ENCODE measurements at places on chromosomes 3 and 15.

- no peak for DNase-seq
Observed at GRCh38 chr15:85475317-85475701, 94.9 kb downstream of the AKAP13 start.

- no peak for DNase-seq
Observed at GRCh38 chr3:179956416-179956830, 80.3 kb downstream of the PEX5L start.

- DNase-seq = no peak
Observed at GRCh38 chr15:41661518-41662225, 1.5 kb downstream of the MGA start.

DNA sequence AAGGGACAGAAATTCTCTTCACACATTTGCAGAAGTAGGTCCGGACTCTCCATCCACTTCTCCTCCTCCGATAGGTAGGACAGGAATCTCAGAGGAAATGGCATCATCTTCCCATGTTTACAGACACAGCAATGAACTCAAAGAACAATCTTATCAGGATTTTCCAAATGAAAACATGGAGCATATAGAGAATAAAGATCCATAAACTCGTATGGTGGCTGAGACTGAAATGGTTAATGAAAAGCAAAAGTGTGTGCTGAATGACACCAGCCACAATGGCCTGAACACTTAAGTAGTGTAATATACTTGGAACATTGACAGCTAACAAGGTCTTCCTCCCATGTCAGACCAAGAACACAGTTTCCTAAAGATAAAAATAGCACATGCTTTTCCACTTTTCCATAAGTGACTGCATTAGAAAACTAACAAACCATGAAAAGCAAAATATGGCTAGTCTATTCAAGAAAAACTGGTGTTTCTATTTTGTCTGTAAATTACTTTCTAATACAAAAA is 5.8 kb downstream of the CCRL2 start:
- no peak for DNase-seq

DNA sequence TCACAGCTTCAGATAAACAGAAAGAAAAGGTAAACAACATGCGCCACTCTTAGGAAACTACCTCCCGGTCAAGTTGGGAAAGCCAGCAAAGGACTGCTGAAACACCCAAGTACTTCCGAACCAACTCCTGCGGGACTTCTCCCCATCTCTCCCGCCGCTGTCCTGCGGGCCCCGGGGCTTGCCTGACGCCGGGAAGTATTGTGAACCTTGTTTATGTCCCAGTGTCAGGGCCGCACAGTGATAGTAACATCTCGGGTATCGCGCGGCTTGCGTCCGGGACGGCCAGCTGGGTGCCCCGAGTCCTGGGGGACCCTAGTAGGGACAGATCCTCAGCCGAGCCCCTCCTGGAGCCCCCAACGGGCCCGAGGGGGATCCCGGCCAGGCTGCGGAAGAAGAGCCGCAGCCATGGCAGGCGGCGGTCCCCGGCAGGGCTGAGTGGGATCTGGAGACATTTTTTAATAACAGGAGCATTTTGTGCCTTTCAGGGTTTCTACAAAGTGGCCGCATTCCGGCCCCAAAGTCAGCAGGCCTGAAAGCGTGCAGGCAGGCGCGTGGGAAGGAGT is 756 bp downstream of the CLPX start:
- no peak for DNase-seq

DNA sequence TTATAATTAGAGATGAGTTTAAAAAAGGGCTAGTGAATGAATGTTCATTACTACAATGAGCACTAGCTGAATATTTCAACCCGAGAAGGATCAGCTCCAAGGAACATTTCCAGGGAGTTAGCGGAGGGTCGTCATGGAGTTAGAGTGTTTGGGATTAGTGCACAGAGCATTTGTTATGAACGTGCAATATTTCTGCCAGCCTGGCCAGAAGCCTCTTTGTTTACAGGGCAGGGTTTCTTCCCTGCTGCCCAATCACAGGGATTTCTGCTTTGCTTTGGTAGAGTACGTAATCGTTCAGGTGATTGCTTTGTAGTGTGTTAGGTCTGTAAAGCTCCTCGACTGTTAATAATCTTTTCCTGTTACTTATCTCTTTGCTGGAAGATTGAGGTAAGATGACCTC is 5.9 kb downstream of the CGNL1 start:
- DNase-seq = no peak

GRCh38 chr3:114565216-114565615 is 271.4 kb downstream of the TIGIT start:
- no peak for DNase-seq

DNA sequence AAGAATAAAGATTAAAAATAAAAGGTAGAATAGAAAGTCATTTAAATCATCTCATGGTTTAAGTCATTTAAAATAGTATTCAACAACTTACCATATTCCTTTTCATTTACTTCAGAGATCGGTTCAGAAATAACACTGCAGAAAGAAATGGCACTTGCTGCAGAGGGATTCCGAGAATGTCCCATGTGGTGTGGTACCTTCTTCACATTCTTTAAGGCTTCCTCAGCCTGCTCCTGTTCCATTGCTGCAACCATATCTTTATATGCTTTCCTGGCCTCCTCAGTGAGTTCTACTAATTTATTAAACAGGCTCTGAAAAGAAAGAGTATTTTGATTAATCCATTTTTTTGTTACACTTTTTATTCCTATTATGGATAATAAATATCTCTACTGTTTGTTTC is 32.6 kb upstream of the SHC4 start:
- DNase-seq = no peak

GRCh38 chr3:45870099-45870498 is 16.2 kb upstream of the CCR9 start:
- no peak for DNase-seq

- no peak for DNase-seq
Observed at GRCh38 chr3:65875393-65876027, 163.2 kb downstream of the MAGI1 start.
